NCI-H2029 (cell line): ENCODE measurements at places on chromosomes 2 and 18.

GRCh38 chr2:102494570-102494969 is 21.5 kb downstream of the SLC9A4 start:
- DNase-seq: no peak

DNA sequence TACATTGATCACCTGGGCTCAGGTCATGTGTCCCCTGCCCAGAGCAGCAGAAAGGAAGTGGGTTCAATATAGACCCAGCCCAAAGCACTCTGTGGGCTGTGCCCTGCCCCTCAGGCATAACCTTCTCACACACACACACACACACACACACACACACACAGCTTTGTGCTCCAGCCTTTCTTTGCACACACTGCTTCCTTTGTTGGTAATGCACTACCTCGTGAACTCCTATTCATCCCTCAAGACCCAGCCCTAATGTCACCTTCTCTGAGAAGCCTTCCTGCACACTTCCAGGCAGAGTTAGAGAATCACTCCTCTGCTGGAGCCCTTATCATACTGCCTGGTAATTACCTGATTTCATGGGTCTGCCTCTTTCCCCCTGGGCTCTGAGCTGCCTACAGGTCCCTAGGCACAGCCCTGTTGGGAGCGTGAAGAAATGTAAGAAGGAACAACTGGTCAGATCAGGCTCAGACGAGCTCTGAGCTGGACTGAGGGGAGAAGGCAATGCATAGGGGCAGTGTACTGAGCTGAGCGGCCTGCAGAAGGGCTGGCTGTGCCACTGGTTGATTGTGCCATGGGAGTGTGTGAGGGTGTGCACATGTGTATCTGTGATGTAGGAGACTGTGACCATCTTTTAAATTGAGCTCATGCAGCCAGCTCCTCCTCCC is 210.3 kb downstream of the GLI2 start:
- no peak for DNase-seq

DNA sequence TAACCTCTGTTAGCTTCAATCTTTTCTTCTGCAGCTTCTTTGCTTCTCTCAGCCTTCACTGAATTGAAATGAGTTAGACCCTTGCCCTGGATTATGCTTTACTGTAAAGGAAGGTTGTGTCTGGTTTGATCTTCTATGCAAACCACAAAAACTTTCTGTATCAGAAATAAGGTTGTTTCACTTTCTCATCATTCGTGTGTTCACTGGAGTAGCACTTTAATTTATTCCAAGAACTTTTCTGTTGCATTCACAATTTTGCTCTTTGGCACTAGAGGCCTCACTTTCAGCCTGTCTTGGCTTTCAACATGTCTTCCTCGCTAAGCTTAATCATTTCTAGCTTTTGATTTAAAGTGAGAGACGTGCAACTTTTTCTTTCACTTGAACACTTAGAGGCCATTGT is 365.3 kb downstream of the TDRD15 start:
- DNase-seq: no peak

- no peak for DNase-seq
Observed at GRCh38 chr2:17475286-17475685, 43.0 kb downstream of the RAD51AP2 start.

GRCh38 chr18:55981712-55982475 is 393.9 kb upstream of the TCF4 start:
- no peak for DNase-seq
